Activated T-cell treated with anti-CD3 and anti-CD28 coated beads for 48 hours (primary cell): ENCODE measurements at places on chromosomes 1 and 21.

DNA sequence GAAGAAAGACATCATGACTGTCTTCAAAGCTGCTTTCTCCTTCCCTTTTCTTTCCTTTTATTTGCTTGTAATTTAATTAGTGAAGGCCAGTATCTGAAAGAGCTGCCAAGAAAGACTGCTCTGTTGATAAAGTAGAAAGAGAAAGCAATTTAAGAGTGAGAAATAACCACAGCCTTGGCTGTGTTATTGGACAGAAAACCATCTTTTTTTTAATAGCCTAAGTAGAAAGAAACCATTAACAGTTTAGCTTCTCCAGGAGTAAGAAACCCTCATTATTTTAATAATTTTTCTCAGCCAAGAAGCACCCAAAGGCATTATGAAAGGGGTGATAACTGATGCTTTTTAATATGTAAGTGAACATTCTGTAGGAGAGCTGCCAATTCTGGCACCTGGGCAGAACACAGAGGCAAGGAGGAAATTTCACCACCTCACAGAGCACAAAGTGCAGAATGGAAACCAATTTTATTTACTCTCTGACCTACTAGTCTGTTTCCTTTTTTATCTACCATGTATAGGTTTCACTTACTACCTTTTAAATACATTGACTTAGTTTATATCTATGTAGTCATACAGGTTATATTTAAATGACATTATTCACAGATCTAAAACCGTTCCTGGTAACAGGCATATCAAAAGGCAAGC, 703.2 kb downstream of the MRPL39 start:
- no peak for DNase-seq

- DNase-seq, result no peak
Observed at GRCh38 chr21:28696844-28697410, 295.8 kb downstream of the LTN1 start.

DNA sequence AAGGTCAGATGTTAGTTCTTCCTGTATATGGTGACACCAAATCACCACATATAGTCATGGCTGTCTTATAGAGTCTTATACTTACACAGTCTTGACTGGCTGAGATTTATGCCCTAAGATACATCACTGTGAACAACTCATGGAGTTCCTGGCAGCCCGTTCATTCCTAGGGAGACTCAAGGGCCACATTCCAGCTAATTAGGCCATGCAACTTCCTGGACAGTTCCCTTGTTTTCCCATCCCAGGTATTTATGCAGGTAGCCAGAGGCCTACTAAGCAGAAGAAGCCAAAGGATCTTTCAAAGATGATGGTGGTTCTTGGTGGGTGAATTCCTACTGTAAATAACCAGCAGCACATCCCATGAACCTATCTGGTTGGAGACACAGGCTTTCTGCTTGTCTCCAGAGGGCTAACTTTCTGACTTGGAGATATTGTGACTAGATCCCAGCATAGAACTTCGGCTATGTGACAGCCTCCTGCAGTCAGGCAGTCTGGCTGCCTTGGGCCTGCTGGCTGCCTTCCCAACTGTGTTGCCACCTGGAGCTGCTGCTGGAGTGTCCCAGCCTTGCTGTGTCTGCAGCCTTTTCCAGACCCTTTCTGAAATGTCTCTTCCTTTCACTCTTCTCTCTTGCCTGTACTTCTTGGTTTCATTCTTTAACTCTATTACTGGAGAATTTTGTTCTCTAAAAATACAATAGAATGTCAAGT, 283.8 kb downstream of the CACNA1E start:
- DNase-seq, result no peak

DNA sequence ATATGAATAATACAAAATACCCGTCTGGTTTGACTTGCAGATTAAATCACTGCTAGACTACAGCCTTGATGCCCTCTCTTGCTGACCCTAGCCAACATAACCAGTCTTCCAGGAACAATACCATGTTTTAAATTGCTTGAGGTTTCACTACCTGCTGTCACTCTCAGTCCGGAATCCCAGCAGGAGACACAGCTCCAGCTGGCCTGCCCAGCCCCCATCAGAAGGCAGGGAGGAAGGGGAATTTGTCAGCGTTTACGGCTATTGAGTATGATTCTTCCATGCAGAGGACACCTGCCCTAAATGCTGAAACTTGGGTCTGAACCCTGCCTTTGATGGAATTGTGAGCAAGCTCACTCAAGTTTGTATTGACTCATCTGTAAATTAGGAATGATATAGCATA, 33.0 kb downstream of the ZNF496 start:
- DNase-seq, result no peak

DNA sequence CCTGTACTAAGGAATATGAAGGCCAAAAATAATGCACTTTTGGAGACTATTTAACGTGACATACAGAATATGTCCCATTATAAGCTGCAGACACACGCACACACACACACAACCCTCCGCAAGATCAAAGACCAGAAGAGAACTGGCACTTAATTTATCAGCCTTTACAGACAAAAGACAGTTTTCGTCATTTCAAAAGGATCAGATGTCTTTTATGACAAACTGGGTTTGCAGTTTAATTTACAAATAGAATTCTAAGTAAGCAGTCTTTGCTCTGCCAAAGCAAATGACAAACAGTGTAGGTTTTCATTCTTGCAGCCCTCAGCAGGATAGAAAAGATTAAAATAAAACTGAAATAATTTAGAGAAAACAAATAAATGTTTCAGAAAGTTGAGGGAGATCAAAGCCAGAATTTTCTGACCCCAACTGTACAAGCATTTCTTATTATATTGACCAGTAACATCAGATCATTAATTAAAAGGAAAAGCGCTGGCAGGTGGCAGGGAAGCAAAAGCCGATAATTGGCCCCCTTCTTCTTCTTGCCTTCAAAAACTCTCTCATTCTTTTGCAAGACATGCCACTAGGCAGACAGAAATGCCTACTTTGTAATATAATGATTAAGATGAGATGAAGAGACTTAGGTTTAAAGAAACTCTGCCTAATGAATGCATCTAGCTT, 169.0 kb downstream of the DENND1B start:
- no peak for DNase-seq

- no peak for DNase-seq
Observed at GRCh38 chr1:236334893-236335545, 53.3 kb upstream of the ERO1B start.

DNA sequence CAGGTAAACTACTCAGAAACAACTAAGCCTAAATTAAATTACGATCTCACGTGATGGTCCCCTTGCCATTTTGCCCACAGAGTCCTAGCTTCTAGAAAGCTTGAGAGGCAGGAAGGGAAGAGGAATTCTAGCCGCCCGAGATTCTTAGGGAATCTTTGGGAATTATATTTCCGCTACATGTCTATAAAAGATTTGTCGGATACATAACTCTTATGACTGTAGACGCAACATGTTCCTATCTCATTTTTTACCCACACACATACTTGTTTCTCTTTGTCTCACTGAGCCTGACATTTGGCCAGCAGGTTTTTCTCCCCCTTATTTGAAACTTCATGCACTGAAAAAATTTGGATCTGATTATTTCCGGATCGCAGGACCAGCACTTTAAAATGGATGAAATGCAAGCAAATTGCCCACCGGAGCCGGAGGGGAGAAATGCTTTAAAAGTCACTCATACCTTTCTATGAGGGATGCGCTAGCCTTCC, 5.5 kb downstream of the GLIS1 start:
- no peak for DNase-seq

GRCh38 chr1:9326596-9326995, 33.9 kb downstream of the SPSB1 start:
- no peak for DNase-seq

DNA sequence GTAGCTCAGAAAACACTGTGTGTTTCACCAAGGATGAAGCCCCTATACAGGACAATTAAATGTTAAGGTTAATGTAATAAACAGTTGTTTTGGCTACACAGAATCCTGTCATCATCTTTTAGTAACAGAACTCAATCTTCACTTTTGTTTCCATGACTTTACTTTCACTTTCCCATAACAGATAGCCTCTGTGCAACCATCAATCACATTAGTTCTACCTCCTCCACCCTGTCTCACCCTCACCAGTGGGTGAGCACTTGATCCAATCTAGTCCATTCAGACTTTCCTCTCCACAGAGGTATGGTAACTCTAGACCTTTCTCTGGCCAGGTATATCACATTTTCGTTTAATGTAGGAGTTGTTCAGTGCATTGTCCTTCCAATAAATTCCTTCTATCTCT, 1018.5 kb downstream of the ADGRL2 start:
- no peak for DNase-seq

- no peak for DNase-seq
Observed at GRCh38 chr1:233442026-233442780, 114.7 kb downstream of the MAP3K21 start.

DNA sequence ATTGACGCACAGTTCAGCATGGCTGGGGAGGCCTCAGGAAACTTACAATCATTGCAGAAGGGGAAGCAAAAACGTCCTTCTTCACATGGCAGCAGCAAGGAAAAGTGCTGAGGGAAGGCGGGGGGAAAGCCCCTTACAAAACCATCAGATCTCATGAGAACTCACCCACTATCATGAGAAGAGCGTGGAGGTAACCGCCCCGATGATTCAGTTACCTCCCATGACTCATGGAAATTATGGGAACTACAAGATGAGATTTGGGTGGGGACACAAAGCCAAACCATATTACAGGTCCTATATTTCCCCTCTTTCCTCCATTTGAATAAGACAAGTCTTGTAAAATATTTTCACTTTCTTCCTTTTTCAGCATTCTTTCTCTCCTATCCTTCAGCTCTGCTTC, 7.7 kb upstream of the TTLL7 start:
- no peak for DNase-seq

GRCh38 chr1:47389731-47390130, 26.4 kb upstream of the FOXE3 start:
- DNase-seq, result no peak

DNA sequence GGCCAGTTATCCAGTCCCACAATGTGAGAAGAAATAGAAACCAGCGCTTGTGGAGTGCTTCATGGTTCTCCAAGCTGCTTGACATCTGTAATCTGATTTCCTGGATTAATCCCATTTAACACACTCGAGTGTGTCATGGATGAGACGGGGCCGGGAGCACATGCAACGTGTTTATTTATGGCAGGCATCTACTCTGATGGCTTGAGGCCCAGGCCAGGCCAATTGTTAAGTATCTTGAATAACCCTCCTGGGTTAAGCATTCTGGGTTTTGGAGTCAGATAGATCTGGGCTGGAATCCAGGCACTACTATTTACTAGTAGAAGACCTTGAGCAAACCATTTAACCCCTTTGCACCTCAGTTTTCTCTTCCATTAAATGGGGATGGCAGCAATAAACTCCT, 37.5 kb upstream of the LAPTM5 start:
- DNase-seq, result no peak

GRCh38 chr1:211183747-211184313, 49.9 kb upstream of the KCNH1 start:
- no peak for DNase-seq

- DNase-seq, result no peak
Observed at GRCh38 chr1:165833358-165833757, 5.9 kb downstream of the UCK2 start.

- no peak for DNase-seq
Observed at GRCh38 chr1:216820345-216820744, 97.1 kb upstream of the ESRRG start.

- DNase-seq, result no peak
Observed at GRCh38 chr1:184649451-184649888, 105.2 kb downstream of the EDEM3 start.

DNA sequence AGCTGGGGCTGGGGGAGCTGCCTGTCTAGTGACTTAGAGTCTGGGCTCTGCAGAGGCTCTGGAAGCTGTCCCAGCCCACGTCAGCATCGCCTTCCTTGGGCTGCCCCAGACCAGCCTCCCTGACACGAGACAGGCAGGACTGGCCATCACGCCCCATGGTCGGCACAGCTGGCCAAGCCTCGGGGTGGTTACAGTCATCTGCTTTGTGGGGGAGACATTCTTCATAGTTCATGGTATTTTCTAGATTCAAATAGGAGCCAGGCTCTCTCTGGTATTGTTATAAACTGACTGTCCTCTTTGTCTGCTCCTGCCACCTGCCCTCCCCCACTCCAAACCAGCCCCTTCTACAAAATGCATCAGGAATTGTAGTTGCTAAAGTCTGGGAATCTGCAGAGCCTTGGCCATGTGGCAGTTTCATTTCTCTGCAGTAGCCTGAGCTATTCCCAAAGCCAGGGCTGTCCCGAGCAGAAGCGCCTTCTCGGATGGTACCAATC, 29.4 kb downstream of the OLFML2B start:
- DNase-seq, result no peak

- DNase-seq, result no peak
Observed at GRCh38 chr1:35222322-35223083, 29.6 kb upstream of the SFPQ start.

- DNase-seq, result no peak
Observed at GRCh38 chr21:29433366-29434059, 134.8 kb downstream of the BACH1 start.

DNA sequence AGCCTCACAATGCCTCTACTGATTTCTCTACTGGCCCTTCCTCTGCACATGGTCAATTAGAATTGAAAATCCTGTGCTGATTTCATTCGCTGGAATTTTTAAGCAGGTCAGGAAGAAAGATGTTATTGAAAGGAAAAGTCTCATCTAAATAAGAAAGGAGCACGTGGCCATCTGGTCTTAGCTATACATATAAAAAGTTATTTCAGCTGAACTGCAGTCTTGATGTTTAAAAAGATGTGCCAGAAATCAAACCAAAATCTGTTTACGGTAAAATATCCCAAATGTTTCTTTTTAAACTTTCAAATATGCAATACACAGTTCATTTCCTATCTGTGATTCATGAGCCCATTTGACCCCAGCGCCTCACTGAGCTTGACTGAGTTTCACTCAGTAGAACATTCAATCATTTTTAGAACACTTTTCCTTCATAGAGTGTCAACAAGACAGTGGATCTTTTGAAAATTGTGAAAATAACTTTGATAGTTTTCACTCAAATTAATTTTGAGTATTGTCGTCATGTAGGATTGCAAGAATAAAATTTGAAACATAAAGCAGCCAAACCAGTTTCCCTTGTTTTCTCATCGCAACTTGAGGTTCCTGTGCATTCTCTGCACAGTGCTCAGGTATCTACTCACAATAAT, 293.6 kb downstream of the PTPRC start:
- no peak for DNase-seq

- DNase-seq, result no peak
Observed at GRCh38 chr1:154856049-154856448, 14.0 kb downstream of the KCNN3 start.
